ENCODE measurements at places on chromosomes 7 and 10.
A peak's percentile ranks its signal among the peaks of the same experiment; 100 is the strongest.

- peaks cover 18% of the 10 kb centered on the region for H3K4me1 ChIP-seq
- peaks cover 29% of the 10 kb centered on the region for H3K36me3 ChIP-seq
- no peaks in the 10 kb centered on the region for H3K27me3 ChIP-seq
- peak overlapping the region; percentile 65 for H3K27ac ChIP-seq
- H3K4me3 ChIP-seq, result no peak overlapping the region
Measured at GRCh38 chr10:323651-324293, 188.5 kb downstream of the ZMYND11 start.

- DNase-seq, result peak; percentile 88
- H3K36me3 ChIP-seq, result no peaks in the 10 kb centered on the region
- peak overlapping the region; percentile 80 for H3K4me3 ChIP-seq
- peak overlapping the region; percentile 92 for H3K27ac ChIP-seq
Measured at GRCh38 chr10:75408911-75409885, 7.6 kb upstream of the ZNF503 start.

GRCh38 chr10:73911553-73912004, 647 bp downstream of the PLAU start:
- H3K4me3 ChIP-seq, result peak overlapping the region; percentile 80
- H3K4me1 ChIP-seq, result peaks cover 84% of the 10 kb centered on the region
- H3K27ac ChIP-seq, result peak overlapping the region; percentile 82
- peak; percentile 71 for DNase-seq
- H3K36me3 ChIP-seq, result peaks cover 8% of the 10 kb centered on the region

DNA sequence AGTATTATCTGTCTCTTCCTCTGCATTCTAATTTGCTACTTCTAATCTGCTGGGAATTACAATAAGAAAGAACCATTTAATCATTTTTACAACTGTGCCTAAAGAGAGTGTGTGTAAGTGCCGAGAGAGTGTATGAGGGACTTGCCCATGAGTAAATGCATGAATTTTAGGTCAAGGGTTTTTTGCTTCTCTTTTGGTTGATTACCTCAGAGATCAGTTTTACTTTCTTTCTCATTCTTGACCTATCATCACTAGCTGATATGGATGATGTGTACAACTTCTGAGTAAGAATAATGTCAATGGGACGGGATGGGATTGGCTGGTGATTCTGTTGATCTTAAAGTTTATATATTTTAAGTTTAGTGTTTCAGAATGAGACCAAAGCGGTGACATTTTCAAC, 47.8 kb downstream of the IKZF1 start:
- H3K36me3 ChIP-seq, result no peaks in the 10 kb centered on the region
- H3K4me1 ChIP-seq, result no peaks in the 10 kb centered on the region
- no peaks in the 10 kb centered on the region for H3K27me3 ChIP-seq
- DNase-seq, result no peak
- no peak overlapping the region for H3K27ac ChIP-seq
- H3K4me3 ChIP-seq, result no peak overlapping the region

GRCh38 chr7:95582578-95583293, 13.6 kb downstream of the PDK4 start:
- no peak for DNase-seq
- H3K27me3 ChIP-seq, result no peaks in the 10 kb centered on the region
- peaks cover 17% of the 10 kb centered on the region for H3K4me1 ChIP-seq
- peaks cover 40% of the 10 kb centered on the region for H3K36me3 ChIP-seq
- H3K4me3 ChIP-seq, result no peak overlapping the region

DNA sequence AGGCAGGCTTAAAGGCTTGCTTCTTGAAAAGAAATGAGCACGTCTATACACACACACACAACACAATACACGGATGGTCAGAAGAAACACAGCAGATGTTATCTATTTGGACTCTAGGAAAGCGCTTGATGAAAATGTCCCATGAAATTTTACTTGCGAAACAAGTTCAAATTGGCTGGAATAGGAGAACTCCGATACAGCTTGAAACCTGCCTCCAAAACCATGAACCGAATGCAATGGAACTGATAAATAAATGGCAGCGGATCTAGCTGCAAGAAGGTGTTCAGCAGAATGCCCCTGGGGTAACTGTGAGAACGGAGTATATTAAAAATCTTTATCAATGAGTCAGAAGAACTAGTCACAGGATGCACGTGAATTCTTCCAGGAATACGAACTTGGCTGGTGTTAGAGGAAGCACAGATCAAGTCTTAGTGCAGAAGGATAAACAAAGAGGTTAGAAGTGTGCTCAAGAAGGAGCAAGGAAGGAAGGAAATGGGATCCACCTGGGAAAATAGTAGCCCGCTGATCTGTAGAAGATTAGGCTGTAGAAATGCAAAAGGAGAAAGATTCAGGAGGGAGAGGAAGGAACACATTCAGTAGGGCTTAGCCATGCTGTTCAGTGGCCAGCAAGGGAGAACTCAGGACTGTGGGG, 142.0 kb upstream of the PRKCQ start:
- H3K27me3 ChIP-seq, result peaks cover 19% of the 10 kb centered on the region
- H3K4me1 ChIP-seq, result peaks cover 18% of the 10 kb centered on the region
- no peak for DNase-seq
- H3K4me3 ChIP-seq, result no peak overlapping the region
- H3K36me3 ChIP-seq, result no peaks in the 10 kb centered on the region

All from suprapubic skin (tissue), 4 donors.